ENCODE measurements at places on chromosomes 2 and 18.

DNA sequence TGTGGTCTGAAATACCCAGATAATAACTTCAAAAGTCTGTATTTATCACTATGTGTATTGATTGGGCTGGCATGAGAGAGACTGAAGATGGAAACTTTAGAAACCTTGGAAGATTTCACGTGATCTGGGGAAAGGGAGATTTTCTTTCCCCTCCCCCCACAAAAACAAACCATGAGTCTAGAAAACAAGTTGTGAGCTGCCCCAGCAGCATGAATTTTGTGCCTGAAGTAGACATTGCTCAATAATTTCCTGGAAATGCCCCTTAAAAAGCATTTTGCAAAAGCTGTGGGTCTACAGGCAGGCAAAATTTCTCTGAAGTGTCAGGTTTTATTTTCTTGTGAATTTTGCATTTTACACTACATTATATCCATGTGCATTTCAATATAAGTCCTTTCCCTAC lies 101.8 kb downstream of the ETAA1 start:
- DNase-seq, result no peak

DNA sequence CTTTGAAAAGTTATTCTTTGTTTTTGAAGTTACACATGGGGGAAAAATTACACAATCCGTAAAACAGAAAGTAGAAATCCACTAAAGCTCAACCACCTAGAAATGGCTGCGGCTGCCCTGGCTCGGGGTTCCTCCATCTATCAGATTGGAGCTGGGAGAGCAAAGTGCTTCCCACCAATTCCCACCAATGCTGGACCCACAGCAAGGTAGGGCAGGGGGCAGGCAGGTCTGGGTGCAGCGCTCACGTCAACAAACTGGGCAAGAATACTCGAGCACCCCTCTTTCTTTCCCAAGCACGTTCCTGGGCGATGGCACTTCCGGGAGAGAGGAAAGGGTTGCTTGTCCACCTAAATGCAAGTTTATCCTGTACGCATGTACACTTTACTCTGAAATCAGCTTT lies 217.6 kb downstream of the NDUFA10 start:
- no peak for DNase-seq

DNA sequence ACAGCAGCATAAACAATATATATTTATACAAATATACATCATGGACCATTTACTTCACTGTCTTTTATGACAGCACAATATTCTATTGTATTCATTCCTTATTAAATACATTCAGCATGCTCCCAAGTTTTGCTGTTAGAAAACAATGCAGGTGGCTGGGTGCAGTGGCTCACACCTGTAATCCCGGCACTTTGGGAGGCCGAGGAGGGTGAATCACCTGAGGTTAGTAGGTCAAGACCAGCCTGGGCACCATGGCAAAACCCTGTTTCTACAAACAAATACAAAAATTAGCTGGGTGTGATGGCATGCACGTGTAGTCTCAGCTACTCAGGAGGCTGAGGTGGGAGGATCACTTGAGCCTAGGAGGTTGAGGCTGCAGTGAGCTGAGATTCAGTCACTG lies 39.0 kb downstream of the NPC1 start:
- no peak for DNase-seq

DNA sequence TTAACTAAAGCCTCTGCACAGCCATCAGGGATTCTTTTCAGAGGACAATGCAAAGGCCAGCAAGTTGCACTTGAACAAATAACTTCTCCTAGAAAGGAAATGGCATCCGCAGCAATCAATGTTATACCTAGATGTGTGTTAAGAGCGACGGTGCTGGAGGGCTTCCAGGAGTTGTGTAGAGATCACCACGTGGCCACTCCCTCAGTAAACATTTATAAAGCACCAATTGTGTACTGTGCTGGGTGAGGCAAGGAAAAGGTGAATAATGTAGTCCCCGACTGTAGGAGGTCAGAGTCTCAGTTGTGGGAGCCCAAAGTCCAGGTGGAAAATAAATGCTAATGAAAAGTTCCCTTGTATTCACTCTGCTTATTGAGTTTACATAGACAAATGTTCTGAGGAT lies 135.0 kb downstream of the ALK start:
- DNase-seq, result no peak

DNA sequence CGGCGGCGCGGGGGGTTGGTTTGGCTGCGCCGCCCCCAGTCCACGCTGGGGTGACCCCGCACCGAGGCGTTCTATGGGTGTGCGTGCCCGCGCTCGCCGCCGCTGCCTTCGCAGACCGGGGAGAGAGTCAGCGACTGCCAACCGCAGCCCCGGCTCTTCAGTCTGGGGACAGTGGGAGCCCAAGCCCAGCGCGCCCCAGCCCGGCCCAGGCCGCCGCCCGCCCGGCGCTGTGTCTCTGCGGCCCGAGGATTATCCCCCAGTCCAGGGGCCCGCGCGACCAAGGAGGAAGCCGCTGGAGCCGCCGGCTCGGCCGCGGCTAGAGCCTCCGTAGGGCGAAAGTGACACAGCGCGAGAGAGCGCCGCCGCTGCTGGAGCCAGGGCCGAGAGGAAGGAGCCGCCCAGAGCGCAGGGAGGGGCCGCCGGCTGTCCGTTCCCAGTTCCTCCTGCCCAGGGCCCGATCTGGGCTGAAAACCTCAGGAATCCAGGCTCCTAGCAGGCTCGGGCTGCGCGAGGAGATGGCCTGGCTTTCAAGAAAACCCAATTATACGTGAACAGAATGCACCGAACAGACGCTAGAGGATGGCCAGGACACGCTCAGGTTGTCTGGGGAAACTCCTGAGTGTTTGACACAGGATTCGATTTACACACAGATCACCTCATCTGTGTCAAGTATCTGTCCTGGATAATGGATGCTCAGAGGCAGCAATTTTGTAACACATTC lies 2.4 kb downstream of the CTIF start:
- peak; percentile 57 for DNase-seq

- DNase-seq, result no peak
These were observed 71.1 kb upstream of the MAPRE2 start for GRCh38 chr18:34970106-34970505.

GRCh38 chr2:12168354-12168753 lies 421.9 kb downstream of the LPIN1 start:
- DNase-seq, result no peak

DNA sequence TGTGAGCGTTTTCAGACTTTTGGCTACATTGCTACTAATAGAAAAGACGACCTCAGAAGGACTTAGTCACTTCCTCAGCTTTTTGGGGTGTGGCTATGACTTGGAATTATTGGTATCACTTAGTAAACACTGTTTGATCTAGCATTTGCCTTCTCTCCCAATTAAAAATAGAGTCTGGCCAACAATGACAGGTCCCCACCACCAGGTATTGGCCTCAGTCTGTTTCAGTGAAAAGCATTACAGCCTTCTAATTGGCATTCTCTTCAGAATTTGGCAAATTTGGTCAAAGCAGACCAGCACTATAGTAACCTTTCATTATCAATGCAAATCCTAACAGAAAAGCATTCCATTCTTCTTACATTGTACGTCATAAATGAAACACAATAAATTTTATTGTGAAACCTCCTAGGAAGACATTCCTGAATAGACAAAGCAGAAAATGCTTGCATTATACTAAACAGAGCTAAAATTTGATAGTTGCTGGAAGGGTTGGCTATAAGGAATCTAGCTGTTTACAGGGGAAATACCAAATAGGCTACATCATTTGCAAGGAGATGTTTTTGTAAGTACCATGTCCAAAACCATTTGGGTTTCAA lies 613.9 kb downstream of the IRS1 start:
- DNase-seq, result no peak

DNA sequence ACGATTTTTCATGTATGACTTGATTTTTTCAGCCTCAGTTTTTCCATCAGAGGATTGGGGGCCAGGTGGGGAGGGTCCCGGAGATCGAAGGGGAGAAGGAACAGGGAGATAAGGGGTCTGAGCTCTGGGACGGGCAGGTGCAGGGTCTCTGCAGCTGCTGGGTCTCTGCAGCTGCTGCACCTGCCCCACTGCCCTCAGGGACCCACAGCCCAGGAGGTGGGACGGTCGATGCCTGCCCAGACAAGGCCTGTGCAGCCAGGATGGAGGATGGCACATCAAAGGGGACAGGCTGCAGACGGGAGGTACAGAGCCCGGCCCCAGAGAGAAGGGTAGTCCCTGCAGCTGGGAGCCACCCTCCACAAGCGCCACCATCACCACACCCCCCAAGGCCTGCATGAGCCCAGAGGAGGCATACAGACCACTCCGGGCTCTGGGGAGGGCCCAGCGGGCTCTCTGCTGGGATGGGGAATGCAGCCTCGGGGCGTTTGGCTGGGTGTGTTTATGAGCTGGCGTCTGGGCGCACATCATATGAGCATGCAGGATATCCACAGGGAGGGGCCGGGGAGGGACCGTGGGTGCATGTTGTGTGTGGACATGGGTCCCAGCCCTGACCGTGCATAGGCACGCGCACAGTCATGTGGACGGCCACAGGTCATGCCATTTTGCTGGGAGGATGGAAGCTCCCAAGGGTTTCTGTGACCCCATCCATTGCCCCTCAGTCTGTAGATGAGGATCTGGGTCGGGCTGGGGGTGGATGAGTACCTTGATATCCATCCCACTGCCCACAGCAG lies 34.9 kb upstream of the GPC1 start:
- DNase-seq, result no peak

GRCh38 chr2:25615386-25615785 lies 58.0 kb downstream of the DTNB start:
- DNase-seq, result no peak

DNA sequence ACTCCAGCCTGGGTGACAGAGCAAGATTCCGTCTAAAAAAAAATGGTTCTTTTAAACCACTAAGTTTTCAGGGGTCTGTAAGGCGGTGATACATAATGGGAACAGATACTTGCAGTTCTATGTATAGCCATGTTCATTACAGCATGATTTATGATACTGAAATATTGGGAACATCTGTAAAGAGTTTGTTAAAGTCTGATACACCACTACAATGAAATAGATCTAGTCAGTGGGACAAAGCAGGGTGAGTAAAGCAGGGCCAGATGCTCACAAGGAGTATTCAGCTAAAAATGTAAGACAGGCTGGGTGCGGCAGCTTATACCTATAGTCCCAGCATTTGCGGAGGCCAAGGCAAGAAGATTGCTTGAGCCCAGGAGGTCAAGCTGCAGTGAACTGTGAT lies 6.2 kb upstream of the ING5 start:
- no peak for DNase-seq

- no peak for DNase-seq
These were observed 113.4 kb downstream of the MIB1 start for GRCh38 chr18:21853775-21854552.

DNA sequence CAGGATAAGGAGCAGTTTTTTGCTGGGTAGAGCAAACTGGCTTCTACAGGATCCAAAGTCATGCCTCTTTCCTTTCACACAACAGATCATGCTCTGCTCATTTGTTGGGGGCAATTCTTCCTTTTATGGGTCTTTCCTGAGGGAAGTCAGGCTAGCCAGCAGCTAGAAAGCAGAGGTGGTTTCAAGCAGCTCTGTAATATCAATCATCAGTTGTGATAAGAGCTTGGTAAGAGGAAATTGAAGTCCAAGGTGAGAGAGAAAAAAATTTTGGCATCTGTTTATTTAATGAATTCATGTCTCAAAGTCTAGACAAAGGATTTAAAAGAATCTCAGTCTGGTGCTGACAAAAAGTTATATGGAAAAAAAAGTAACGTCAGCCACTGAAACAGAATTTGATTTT lies 6.2 kb downstream of the TMEM87B start:
- no peak for DNase-seq

GRCh38 chr2:38146275-38146906 lies 70.4 kb upstream of the CYP1B1 start:
- DNase-seq, result no peak

GRCh38 chr2:64646007-64646880 lies 7.5 kb downstream of the SERTAD2 start:
- peak; percentile 73 for DNase-seq

- DNase-seq, result no peak
These were observed 23.7 kb downstream of the ATL2 start for GRCh38 chr2:38353402-38353801.

DNA sequence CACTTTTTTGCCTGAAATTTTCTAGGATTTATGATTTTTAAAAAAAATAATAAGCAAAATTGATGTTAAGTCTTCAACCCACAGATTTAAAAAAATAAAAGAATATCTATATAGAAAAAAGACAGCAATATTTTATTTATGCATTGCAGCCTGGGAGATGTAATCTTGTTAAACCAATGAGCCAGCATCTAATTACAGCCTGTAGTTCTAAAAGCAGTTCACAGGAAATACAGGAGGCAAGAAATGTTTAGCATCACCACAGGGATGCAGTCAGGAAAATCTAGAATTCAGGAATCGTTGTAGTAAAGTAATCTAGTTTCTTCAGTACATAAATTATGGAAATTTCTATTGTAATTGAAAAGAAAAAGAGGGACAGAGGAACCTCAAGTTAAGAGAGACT lies 17.2 kb downstream of the UGGT1 start:
- no peak for DNase-seq

DNA sequence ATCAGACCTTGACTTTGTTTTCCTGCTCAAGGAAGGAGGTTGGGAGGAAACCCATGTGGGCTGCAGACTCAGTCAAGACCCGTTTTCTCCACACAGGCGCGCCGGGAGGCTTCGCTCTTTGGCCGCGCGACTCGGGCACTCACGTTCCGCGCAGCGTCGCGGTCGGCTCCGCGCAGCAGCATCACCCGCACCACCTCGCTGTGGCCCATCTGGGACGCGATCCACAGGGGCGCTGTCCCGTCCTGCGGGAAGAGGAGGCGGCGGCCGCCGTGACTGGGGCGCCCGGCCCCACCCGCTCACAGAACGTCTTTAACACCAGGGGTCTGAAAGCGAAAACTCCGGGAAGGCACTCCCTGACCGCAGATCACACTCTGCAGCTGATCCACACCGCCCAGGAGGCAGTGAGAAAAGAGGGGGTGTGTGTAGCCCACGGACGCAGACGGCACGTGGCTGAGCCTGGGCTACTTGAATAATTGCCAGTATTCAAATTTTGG lies 33.1 kb upstream of the NPC1 start:
- no peak for DNase-seq

GRCh38 chr2:73827018-73827417 lies 1.7 kb upstream of the STAMBP start:
- peak; percentile 24 for DNase-seq

GRCh38 chr2:146917431-146918042 lies 927.3 kb upstream of the ACVR2A start:
- DNase-seq, result no peak

DNA sequence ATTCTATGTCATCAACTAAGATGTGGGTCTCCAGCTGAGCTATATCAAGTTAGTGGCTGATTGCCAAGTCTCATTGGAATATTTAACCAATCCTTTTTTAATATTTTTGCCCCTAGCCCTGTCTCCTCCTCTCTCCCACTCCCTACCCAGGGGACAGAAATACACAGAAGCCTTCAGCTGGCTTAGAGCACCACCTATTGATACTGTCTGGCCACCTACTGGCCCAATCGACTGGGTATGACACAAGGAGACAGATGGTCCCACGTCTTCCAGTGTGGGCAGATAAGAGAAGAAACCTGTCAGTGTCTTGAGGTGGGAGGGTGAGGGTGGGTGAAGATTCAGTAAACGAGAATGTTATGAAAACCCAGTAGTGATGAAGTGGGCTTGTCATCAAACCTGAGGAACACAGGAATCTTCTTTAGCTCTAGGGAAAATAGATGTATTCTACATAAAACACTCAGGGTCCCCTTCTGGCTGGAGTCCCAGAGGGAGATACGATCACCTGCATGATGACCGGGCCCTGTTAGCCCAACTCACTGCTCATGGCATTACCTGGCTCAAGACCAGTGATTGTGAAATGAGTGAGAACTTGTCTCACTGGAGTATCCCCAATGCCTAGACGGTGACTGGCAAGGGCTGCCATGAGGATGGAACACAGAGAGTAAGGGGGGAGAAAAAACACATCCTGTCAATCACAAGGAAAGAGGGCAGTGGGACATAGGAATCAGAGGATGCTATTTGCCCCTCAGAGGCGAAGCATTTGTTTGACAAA lies 26.7 kb downstream of the POLR1A start:
- no peak for DNase-seq
